ENCODE measurements at places on chromosomes 3 and 15.

- no peak for DNase-seq
Measured at GRCh38 chr15:39304201-39304841, 276.6 kb upstream of the THBS1 start.

DNA sequence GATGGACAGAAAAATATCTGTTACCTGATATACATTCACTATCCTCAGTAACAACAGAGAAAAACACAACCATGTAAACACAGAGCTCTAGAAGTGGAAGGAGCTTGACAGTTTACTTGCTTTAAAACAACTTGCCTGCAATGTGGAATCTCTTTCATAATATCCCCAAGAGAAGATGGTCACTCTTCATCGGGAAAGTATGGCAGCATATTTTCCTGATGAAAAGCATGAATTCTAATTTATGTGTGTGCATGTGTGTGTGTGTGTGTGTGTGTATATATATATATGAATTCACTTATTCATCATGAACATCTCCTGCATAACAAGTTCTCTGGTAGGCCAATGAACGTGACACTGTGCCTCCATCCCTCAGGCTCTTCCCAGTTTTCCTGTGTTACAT lies 81.2 kb downstream of the EFL1 start:
- no peak for DNase-seq

DNA sequence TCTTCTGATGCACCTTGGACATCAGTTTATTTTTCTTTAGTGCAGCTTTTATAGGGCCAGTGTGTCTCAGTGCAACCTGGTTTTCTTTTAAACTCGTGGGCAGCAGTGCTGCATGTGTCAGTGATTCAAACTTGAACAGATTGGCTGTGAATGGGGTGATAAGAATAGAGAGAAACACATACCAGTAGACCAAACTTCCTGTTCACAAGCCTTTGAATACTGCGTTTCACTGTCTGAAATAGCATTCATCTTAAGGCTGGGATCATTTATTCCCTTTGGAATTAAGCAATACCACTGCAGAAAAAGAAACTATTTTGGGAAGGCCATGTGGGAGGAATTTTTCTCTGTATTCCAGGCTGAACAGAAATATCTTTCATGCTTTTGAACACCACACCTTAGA lies 51.7 kb downstream of the PHLDB2 start:
- no peak for DNase-seq

GRCh38 chr3:186099178-186099577 lies 9.7 kb downstream of the ETV5 start:
- DNase-seq = peak; percentile 71

- no peak for DNase-seq
Measured at GRCh38 chr3:59717679-59718205, 667.9 kb upstream of the CFAP20DC start.

GRCh38 chr3:30188713-30189112 lies 417.7 kb upstream of the TGFBR2 start:
- DNase-seq = peak; percentile 64

DNA sequence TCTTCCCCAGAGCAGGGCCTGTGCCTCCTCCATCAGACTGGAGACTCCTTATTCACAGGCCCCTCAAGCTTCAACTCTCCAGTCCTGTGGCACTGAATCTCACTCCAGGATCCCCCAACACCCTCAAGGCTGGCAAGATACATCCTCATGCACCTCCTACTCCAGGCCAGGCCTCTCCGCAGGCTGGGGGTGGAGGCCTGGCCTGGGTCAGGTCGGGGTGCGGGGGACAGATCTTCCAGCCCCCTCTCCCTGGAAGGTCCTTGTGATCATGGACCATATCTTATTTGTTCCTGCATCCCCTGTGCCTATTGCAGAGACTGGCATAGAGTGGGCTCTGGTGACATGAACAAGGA lies 147.3 kb downstream of the SMAD6 start:
- DNase-seq = peak; percentile 54

GRCh38 chr15:94272251-94272898 lies 41.0 kb downstream of the MCTP2 start:
- DNase-seq = no peak

GRCh38 chr3:74435631-74436030 lies 178.8 kb downstream of the CNTN3 start:
- no peak for DNase-seq

DNA sequence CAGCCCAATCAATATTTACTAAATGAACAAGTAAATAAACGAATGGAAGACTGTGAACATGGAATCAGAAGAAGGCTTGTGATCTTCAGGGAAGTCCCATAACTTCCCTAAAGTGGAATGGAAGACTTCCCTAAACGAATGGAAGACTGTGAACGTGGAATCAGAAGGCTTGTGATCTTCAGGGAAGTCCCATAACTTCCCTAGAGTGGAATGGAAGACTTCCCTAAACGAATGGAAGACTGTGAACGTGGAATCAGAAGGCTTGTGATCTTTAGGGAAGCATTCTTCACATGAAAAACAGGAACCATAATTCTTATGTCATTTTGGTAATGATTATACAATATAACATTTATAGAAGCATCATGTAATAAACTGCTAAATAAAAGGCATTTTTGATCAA lies 38.8 kb downstream of the EOGT start:
- no peak for DNase-seq

DNA sequence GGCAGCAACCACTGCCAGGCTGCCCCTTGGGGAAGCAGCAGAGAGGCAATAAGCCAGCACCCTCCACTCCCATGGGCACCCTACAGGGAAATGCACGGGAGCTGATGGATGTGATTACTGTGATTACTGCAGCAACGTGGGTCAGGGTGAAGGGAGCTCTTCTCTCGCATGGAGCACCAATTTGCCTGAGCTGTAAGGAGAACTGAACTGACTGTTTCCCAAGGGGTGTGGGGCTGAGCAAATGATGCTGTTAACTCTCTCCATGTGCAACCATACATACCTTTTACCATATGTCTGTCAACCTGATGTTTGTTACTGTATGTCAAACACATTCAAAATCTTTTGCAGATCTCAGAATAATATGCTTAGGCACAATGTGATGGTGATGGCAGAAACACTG lies 680.6 kb downstream of the SQOR start:
- no peak for DNase-seq

- no peak for DNase-seq
Measured at GRCh38 chr3:45890405-45890804, 4.1 kb downstream of the CCR9 start.

GRCh38 chr3:33167716-33168336 lies 50.8 kb downstream of the SUSD5 start:
- DNase-seq = no peak

DNA sequence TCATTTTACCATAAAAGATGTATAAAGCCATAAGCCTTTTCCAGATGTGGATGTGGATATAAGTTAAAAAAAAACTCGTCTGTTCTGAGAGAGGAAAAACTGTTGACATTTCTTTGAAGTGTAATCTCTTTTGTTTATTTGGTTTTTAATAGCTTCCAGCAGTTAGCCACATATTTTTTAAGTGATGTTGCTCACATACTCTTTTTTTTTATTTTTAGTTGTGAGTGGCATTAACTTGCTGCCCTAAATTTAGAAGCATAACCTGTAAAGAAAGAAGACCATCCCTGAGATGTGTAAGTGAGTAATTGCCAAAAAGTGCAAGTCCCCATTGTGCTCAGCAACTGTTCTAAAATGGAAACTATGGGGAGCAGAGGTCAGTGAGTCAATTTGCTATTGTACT lies 415.9 kb upstream of the MDFIC2 start:
- DNase-seq = no peak

- DNase-seq = no peak
Measured at GRCh38 chr15:69088300-69088965, 72.0 kb upstream of the GLCE start.

- no peak for DNase-seq
Measured at GRCh38 chr3:99761415-99762165, 56.1 kb upstream of the CMSS1 start.

- DNase-seq = no peak
Measured at GRCh38 chr3:15941958-15942357, 144.2 kb upstream of the ANKRD28 start.

DNA sequence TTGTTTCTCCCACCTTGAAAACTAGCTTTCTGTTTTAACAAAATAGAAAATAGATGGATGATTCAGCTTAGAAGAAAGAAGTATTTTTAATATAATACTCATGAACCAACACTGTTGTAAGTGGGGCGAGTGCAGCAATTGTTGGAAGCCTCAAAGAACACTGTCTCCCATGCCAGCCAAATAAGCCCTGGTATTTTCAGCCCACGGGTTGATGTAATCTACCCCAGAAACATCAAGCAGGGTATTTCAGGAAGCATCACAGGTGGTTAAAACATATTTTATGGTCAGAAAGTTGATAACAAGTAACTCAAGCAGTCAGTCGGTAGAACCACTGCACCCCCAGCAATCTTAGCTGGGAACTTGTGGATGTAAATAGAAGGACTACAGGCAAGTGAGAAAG lies 115.9 kb downstream of the SV2B start:
- DNase-seq = no peak

- no peak for DNase-seq
Measured at GRCh38 chr3:173173652-173174051, 32.6 kb upstream of the SPATA16 start.

DNA sequence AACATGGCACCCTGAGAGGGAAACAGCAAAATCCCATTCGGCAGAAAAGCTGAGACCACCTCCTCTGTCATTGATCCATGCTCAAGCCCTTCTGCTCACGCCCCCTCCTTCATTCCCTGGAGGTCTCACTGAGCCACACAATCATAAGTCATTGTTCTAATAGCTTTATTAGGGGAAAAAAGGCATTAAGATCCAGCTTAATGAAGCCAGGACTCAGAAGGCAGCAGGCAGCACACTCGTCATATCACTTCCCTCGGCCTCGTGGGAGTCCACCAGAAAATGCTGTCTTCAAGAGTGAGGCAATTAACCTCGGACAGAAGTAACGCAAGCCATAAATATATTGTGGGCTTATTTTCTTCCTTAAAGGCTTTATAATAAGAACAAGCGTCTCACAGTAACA lies 153.9 kb upstream of the PPP2R3A start:
- no peak for DNase-seq

DNA sequence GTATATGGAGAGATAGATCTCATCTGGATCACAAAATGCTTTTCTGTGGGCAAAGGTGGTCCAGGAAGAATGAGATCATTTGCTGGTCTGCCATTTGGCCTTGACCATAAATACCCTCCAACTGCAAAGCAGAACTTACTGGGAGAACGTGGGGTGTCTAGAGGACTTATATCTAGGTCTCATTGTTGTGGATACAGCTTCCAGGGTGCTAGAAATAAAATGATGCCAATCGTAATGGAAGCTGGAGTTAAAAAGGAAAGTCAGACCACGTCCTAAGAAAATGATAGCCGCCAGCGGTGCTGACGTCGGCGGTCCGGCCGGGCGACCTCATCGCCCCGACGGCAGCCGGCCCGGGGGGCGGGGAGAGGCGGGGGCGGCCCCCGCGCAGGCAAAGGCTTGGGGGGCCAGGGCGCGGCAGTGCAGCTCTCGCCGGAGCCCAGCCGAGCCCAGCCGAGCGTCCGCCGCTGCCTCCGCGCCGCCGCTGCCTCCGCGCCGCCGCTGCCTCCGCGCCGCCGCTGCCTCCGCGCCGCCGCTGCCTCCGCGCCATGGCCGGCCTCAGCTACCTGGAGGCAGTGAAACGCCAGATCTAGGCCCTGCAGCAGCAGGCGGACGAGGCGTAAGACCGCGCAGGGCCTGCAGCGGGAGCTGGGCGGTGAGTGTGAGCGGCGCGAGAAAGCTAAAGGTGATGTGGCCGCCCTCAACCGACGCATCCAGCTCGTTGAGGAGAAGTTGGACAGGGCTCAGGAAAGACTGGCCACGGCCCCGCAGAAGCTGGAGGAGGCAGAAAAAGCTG lies 89.5 kb downstream of the EOMES start:
- no peak for DNase-seq

GRCh38 chr3:130854208-130854864 lies 39.5 kb upstream of the ATP2C1 start:
- no peak for DNase-seq

DNA sequence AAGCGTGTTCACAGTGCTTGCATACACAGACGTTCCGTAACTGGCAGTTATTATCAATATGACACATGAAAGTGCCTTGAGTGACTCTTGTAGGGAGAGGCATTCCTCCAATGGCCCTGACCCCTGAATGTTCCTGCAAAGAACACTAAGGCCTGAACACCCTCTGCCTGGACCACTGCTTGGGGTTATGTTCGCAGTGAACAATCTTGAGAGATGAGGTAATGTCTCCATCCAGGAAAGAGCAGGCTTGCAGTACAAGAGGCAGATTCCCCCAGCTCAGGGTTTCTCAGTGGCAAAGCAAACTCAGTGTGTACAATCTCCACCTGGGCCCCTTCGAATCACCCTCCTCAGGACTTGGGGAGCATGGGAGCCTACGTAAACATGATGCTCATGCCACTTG lies 324.6 kb downstream of the MAGI1 start:
- no peak for DNase-seq

GRCh38 chr3:57758686-57759085 lies 2.6 kb downstream of the SLMAP start:
- no peak for DNase-seq

DNA sequence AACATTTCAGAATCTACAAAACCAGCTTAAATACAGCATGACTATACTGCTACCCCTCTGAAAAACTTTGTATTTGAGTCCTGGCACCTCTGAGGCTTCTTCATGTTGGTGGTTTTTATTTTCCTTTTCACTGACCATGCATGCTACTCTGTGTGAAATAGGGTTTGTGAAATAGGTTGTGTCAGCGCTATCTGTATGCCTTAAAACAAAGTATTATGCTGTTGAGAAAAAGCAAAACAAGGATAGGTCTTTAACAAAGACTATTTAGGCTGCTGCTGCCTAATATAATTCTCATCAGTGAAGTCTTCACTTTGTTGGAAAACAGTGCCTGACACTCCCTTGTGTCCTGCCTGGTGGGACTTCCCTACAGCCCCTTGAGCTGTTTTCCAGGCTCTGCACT lies 28.7 kb upstream of the TRAK1 start:
- DNase-seq = no peak

DNA sequence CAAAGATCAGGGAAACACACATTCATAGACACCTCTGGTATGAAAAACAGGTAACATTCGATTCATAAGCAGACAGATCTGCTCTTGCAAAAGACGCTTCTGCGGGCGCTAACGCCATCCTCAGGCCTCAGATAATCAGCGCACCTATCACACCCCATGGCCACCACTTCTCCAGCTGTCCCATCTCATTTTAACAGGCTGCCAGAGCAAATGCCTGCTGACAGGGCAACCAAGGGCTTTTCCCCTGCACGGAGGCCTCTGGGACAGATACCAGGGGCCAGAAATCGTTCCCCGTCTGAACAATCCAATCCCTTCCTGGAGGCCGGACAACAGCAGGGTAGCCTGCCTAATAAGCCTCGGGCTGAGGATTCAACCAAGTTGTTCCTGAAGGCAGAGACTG lies 15.2 kb downstream of the ABCC5 start:
- no peak for DNase-seq

GRCh38 chr15:45555934-45556608 lies 31.1 kb upstream of the BLOC1S6 start:
- DNase-seq = no peak

- DNase-seq = no peak
Measured at GRCh38 chr15:62816342-62817069, 226.0 kb upstream of the TPM1 start.

DNA sequence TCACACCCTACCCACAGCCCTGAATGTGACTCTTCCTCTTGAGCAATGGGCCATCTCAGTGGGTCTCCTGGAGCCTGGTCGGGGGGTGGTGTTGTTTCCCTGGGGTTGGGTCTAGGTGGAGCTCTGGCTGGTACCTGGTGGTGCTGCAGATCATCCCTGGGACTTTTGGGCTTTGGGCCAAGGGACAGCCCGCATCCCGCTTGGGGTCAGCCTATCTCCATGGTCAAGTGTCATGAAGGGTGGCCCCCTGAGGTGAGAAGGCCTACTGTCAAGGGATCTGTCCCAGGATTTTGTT lies 202.0 kb downstream of the UBE3A start:
- peak; percentile 66 for DNase-seq
